ENCODE measurements at places on chromosomes 7 and 10.

- no peak for DNase-seq
Measured at GRCh38 chr10:95451568-95452524, 109.3 kb downstream of the SORBS1 start.

DNA sequence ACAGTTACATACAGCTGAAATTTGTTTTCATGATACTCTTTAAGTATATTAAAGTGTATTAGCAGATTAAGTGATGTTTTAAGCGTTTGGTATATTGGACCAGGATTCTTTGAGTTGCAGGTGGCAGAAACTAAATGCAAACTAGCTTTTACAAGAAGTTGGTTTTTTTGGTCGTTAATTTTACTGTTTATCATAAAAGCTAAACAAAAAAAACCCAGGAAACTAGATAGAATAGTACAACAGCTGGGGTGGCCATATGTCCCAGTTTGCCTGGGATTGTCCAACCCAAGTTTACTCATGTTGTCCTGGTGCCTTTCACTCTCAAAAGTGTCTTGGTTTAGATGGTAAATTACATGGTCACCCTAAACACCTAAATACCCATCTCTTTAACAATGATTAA is 108.7 kb downstream of the PHTF2 start:
- DNase-seq: no peak

- no peak for DNase-seq
Measured at GRCh38 chr7:15795393-15795792, 108.9 kb upstream of the MEOX2 start.

DNA sequence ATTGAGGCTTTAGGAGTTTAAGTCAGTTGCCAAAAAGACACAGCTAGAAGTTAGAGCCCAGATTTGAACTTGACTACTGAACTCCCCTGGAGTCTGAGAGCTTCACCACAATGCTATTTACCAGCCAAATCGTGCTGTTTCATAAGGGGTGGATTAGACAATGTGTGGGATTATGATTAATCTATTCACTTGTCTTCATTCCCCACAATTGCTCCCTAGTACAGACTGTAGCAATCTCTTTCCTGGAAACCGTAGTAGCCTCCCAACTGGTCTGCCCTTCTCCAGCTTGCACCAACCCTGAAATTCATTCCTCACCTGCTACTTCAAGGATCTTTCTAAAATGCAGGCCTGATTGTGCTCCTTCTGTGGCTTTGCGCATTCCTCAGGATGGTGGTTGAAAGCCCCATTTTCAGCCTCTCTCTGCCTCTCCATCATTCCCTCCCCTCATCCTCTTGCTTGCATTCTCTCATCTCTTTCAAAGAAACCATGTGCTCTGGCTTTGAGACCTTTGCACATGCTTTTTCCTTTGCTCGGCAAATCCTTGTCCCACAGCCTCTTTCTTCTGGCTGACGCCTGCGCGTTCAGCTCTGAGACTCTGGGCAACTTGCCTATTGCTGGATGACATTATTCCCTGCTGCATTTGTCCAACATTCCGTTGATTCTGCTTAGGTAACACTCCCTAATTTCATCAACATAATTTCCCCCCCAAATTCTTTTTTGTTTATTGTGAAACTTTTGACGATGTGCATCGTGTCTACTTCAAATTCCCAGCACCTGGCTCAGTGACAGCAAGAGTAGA is 145.1 kb downstream of the ADRA2A start:
- DNase-seq: no peak

DNA sequence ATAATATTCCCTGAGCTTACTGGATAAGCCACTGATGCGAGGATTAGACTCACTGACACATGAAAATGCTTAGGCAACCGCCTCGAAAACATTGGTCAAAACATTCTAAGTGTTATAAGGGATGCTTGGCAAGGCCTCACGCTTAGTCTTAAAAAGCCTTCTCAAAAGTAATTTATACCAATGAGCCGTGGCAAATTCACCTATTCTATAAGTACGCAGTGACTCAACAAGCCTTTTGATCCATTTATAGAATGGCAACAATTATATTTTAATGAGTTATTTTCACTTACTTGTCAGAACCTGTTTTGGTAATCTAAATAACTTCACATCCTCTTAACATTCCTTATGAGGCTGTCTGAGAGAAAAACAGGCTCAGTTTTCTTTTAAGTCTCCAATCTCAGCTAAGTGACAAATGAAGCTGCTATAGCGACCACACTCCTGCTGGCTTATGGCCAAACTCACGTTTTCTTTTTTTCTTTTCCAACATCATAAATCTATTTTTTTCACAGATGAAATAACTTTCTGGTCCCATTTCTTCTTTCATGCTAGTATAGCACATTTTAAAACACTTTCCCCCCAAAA is 121.2 kb upstream of the AFAP1L2 start:
- DNase-seq: no peak

GRCh38 chr7:101549734-101550133 is 79.4 kb downstream of the MYL10 start:
- DNase-seq: no peak

DNA sequence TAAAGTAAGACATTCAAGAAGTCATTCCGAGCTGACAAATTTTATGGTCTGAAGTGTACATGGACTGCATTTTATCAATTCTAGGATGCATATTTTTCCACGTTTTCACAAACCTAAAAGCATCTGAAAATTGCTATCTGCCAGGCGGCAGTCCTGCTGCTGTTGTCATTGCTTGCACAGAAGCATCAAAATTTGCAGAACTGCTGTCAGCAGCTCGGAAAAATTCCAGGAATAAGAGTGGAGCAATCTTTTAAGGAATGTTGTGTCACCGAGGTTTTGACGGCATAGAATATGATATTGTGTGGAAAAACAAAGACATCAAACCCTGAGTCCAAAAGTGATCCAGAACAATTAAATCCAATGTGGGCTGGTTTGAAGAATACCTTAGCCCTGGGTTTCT is 61.4 kb downstream of the CHCHD3 start:
- no peak for DNase-seq

GRCh38 chr10:75091146-75091545 is 20.3 kb upstream of the SAMD8 start:
- no peak for DNase-seq

GRCh38 chr7:25358926-25359325 is 130.6 kb upstream of the NPVF start:
- DNase-seq: no peak

GRCh38 chr10:113022265-113022664 is 72.2 kb downstream of the TCF7L2 start:
- no peak for DNase-seq

GRCh38 chr7:135282561-135283254 is 49.1 kb downstream of the STRA8 start:
- no peak for DNase-seq

DNA sequence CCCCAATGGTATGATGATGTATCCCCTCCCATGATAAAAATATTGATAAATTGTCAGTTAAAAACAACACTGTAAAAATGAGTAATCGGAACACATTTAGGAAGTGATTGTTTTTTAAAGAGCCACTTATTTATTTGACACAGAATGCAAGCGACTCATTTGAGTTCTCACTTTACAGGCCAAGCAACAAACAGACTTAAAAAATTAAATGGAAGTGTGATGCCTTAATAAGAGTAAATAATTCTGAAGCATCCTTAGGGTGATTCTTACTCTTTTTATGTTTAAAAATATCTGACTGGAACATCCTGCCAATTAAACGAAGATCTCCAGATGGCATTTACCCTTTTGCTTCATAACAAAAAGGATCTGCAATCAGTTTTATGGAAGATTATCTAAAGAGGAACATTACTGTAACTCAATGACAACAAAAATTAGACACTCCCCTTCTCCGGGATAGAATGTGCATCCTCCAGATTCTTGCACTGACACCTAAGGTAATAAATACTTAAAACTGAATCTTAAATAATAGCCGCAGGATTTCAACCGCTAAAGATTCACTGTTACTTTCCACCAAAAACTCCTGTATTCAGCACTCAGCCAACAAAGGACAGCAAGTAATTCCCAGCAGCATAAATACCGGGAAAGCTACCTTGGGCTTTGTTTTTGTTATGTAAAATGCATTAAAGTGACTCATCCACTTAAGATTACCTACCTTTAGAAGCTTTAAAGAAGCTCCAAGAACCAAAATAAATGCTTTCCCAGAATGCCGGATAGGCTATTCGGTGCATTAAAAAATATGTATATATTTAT is 1.7 kb downstream of the CACNA2D1 start:
- DNase-seq: no peak

- no peak for DNase-seq
Measured at GRCh38 chr7:55427800-55428199, 62.7 kb downstream of the LANCL2 start.
